ENCODE measurements at places on chromosomes 13 and 19. TPM values are rescaled to one million over a fixed set of nuclear protein-coding genes. Genes with fewer than 3 reads are reported as not detected.

GRCh38 chr19:29858621-29859020 is 46.8 kb downstream of the CCNE1 start:
- no peak for DNase-seq

LILRA2 gene
- total RNA-seq, result 2.1 TPM

VSTM1 gene
- total RNA-seq, result 0.29 TPM

DNA sequence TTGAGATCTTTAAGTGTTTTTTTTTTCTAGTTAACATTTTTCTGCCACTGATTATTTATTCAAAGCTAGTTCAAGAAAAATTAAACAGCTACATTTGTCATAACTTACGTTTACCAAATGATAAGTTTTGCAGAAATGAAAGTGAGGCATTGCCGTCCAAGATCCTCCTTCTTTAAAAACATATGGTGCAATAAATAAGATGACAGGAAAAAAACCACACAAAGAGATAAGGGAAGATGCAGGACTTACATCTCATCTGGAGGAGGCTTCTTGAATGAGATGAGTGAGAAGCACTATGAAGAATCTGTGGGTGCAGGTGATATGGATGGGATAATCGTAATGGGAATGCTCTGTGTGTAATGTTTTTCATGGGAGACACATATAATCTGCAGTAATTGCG is 12.4 kb downstream of the TNFSF13B start:
- DNase-seq, result no peak

GRCh38 chr13:79912403-79912802 is 428.5 kb downstream of the SPRY2 start:
- no peak for DNase-seq

DNA sequence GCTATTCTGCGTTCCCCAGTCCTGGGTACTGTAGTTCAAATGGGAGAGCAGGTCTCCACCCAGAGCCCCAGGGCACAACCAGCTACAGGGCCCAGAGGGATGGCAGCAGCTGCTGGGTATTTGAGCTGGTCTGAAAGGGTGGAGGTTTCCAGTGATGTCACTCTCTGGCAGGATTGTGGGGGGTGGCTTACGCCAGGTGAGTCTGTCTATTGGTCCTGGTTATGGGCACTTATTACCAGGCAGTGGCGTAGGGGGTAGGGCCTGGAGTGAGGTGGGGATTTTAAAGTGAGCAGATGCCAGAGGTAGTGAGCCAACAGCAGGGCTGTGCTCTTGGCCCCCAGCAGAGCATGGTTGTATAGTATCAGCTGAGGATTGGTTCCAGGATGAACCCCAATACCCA is 6.2 kb downstream of the RPS19 start:
- DNase-seq, result no peak

DNA sequence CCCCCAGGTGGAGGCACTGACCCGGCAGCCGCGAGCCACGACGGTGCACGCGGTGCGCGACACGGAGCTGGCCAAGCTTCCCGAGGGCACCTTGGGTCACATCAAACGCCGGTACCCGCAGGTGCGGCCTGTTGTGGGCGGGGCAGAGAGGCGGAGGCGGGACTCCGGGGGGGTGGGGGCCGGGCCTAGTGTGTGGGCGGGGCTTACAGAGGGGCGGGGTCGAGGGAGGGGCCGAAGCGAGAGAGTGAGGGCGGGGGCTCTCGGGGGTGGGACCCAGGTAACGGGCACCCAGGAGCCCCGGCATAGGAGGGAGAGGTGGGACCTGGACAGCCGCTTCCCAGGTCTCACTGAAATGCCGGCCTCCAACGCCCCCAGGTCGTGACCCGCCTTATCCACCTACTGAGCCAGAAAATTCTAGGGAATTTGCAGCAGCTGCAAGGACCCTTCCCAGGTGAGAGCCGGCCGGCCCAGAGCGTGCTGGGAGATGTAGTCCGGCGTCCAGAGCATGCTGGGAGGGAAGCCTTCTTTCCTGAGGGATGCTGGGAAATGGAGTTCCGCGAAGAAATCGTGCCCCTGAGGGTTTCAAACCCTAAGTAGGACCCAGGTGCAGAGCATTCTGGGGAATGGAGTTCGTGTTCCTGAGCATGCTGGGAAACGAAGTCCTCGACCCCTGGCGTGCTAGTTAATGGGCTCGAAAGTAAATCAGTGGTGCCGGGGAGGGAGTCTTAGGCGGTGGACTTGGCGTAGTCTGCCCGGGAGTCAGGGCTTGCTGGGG is 15.7 kb downstream of the PNPLA6 start:
- DNase-seq, result peak; percentile 75

DNA sequence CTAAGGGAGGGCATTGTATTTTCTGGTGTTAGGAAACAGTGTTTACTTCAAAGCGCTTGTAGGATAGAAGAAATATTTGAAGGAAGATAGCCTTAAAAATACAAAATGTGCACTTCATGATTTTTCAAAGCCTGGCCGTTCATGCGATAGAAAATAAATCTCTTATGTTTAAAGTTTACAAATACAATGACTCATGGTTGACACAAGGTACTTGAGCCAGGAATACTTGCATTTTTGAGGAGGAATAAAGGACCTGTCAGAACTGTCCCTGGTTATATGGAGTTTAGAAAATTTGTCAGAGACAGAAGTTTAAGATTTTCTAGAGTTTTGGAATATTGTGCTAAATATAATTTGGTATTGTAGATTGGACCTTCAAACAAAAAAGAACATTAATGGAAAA is 1223.2 kb upstream of the SLC10A2 start:
- DNase-seq, result no peak

GRCh38 chr13:97287047-97287383 is 64.9 kb downstream of the MBNL2 start:
- no peak for DNase-seq

DNA sequence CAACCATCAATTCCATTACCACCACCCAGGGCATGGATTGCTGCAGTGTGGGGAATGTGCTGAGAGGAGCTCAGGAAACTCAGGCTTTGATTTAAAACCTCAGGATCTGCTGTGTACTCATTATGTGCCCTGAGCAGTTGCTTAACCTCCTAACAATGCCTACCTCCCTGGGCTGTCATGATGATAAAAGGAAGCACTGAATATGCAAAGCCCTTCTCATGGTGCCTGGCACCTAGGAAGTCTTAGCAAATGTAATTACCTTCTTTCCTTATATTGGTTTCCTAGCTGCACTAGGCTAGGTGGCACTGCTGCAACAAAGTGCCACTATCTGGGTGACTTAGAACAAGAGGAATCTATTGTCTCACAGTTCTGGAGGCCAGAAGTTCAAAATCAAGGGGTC is 62.2 kb downstream of the KCTD12 start:
- DNase-seq, result no peak

DNA sequence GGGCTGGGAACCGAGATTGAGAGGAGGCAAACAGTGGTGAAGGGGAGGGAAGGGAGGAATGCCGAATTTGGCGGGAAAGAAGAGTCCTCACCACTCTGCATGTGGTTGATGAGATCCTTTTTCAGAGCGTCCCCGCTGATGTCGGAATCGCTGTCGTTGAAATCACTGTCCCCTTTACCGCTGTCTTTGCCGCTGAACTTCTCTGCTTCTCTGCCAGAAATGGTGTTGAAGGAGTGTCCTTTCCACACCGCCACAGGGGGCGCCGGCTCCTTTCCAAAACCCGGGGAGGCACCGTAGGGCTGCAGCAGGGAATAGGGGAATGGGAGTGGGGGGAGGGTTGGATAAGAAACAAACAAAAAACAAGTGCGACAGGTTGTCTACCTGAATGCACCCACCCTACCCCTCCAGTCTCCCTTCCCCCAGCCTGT is 3.1 kb downstream of the PCDH8 start:
- DNase-seq, result no peak

DNA sequence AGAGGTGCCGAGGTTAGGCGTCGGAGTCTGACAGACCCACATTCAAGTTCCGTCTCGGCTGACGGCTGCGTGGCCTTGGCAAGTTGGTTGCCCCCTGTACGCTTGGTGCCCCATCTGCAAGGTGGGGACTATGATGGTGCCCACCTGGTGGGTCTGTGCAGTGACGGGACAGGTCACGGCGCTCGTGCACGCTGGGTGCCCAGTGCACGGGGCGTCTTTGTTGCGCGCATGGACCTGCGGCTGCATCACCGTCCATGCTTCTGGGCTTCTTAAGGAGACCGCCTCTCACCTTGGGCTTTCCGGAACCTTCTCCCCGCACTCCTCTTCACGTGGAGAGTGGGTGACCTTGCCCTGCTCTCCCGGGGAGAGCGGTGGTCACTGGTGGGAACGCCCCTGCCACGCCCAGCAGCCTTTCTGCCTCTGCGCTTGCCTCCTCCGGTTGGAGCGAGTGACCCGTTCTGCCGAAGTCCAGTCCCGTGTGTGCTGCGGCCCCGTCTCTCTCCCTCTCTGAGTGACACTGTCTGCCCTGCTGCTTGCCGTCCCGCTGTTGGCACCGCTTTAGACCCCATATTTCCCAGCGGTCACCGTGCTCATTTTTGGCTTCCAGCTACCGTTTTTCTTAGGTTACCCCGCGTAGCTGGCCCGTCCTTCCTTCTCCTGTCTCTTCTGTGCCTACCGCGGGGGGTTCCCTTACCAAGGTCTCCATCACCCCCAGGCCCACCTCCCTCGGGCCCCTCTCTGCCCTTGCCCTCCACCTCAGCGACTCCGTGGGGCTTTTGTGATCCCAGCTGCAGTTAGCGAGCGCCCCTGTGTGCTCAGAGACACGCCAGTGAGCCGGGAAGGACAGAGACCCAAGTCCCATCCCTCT is 6.4 kb downstream of the ATP11A start:
- DNase-seq, result no peak

DNA sequence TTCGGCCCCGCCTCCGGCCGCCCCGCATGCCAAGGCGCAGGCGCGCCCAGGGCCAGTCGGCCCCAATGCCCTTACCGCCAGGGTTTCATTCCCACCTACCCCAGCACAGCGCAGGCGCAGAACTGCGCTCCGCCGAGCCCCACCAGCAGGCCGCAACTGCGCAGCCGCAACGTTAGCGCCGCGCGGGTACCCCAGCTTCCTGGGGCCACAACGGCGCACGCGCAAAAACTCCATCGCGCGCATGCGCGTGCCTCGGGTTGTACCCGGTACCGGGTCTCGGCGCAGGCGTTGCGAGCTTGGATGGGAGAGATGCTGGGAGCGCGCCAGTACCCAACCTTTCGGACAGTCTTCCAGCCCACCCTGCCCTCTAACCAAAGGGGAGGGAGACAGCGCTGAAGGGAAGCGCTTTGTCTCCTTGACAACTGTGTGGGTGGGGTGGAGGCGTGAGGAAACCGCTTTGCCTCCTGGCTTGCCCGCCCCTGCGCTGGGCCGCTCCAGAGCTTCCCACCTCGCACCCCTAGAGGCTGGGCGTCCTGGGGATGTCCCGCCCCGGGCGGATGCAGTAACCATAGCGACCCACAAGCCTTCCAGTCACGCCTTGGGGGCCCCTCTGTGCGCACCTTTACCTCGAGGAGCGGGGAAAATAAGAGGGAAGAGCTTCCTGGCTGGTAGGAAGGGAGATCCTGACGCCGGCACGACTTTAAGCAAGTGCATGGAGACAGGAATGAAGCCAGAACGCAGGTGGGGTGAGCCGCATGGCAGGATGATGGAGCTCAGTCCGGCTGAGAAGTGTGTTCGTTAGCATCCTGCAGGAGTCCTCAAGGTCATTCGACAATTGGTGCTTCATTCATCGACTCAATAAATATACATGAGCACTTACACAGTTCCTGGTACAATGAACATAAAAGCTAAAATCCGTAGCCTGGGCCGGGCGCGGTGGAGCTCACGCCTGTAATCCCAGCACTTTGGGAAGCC is 525 bp upstream of the MYPOP start:
- DNase-seq, result peak; percentile 99

IFNL1 gene
- total RNA-seq, result not detected

DNA sequence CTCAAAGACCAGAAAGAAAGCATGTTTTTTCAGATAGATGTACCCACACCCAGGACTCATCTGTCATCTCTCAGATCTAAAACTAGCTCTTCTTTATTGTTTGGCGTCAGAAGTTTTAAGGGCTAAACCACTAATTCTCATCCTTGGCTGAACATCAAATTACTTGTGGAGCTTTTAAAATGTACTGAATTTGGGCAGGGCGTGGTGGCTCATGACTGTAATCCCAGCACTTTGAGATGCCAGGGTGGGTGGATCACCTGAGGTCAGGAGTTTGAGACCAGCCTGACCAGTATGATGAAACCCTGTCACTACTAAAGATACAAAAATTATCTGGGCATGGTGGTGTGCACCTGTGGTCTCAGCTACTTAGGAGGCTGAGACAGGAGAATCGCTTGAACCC is 47.4 kb downstream of the RCBTB2 start:
- DNase-seq, result no peak

DNA sequence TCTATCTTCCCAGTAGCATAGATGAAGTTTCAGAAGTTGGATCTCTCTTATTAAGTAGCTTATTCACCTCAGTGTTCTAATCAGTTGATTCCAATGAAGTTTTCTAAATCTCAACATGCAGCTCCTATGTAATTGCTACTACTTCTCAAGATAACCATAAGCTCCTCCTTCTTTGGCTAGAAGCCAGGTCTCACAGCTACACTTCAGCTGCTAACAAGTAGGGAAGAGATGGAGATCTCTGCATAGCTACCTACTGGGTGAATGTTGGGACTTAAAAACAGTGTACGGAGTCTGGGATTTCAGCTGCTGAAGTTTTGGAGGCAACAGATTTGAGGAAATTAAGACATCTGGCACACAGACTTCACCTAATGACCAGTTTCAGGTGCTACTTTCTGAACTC is 661.0 kb downstream of the SLITRK1 start:
- DNase-seq, result no peak

GRCh38 chr19:49592486-49593232 is 1.7 kb downstream of the PRR12 start:
- DNase-seq, result no peak

DNA sequence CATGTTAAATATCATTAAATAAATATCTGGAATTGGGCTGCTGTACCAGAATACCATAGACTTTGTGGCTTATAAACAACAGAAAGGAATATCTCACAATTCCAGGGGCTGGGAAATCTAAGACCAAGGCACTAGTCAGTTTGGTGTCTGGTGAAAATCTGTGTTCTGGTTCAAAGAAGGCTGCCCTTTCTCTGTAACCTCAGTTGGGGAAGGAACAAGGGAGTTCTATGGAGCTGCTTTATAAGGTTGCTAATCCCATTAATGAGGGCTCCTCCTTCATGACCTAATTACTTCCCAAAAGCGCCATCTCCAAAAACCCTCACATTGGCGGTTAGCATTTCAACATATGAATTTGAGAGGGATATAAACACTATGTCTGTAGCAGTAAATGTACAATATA is 480.9 kb downstream of the GPC5 start:
- no peak for DNase-seq

TEX101 gene
- not detected for total RNA-seq

Data from left cardiac atrium (tissue), 4 donors.